Mesenchymal stem cell (in vitro differentiated cells and primary cell): ENCODE measurements at places on chromosomes 1 and 21.

DNA sequence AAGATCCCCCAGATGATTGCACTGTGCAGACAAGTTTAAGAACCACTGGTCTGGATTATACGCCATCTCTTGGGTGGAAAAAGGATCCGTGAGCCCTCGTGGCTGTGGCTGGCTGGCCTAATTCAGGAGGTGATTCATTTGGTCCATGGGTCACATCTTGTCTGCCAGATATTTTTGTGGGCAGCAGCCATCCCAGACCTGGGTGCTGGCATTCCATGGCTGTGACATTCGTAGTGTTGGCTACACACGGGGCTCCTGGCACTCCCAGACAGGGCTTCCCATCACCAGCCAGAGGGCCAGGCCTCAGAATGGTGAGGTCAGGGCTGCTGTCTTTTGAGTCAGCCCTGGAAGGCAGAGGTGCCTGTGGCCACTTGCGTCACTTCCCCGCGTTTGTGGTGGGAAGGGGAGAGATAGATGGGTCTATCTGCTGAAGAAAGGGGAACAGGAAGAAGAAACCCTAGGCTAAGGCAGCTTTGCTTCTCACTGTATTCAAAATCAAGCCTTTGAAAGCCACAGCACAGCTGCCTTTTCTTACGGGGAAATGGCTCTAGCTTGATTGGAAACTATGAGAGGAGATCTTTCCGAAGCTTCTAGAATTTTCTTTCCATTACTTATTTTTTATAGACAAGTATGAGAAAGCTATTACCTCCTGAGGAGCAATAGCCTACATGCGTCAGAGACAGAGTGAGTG lies 32.4 kb downstream of the EIF2D start:
- DNase-seq, result no peak

GRCh38 chr1:11413986-11414391 lies 65.0 kb upstream of the DISP3 start:
- no peak for DNase-seq

DNA sequence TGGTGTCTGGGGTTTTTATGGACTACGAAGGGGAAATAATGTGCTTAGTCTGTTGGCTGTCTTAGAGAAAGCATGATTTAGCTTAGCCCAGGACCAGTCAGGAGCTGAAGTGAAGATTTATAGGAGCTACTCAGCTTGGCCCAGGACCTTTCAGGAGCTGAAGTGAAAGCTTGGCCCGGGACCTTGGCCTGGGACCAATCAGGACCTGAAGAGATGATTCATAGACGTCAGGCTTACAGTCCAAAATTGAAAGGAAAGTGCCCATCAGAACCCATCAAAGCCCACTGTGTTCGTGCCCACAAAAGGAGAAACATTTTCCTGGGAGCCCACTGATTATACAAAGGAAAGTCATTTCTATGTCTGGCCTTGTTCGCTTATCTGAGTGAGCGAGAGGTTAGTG lies 35.6 kb downstream of the MSTO1 start:
- DNase-seq, result no peak

DNA sequence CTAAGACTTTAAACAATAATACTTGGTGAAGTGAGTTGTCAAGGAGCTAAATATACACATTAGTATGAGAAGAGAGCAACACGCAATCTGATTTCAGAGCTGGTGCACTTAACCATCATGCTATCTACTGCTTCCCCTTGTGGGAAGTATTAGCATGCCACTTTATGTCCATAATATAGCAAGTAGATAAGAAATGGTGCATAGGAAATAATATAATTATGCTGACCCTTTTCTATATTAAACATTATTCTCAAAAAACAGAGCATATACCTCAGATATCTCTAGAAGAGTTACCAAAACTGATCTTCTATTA lies 63.4 kb downstream of the MAGI3 start:
- no peak for DNase-seq

DNA sequence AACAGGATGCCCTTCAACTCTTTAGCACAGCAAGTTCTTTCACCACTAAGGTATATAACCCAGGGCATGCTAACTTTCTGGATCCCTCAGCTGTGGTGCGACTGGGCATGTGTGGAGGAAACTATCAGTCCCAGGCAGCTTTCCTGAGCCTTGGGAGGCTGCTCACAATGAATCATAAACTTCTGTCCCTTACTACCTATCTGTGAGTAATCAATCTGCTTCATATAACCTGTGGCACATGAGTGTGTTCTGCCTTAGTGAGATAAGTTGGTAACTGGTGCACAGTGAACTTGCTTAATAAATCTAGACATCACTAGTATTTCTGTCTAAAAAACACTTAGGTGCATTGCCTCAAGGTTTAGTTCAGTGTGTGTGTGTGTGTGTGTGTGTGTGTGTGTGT lies 158.0 kb downstream of the GPATCH2 start:
- DNase-seq, result no peak

DNA sequence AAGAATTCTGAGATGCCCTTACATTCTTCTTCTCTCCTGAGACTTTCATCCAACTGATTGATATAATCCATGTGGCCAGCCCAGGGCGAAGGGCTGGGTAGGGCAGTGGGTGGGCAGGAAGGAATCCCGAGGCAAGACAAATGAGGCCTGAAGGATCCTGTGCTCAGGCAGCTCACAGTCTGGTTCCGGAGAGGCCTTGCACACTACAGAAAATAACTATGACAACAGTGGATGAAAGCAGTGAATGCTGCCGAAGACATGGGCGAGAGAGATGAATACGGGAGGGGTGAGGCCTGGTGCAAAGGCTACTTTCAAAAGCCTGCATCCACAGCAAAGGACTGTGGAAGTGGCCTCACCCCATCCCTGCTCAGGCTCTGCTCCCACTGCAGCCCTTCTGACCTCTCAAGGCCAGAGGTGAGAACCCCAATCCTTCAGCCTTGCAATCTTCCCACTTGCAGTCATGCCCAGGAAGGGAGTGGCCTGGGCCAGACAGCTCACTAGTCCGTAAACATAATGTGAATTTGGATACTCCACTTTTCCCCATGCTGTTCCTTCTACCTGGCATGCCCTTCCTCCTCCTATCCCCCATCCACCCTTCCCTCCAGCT lies 183.7 kb upstream of the EDN2 start:
- no peak for DNase-seq

GRCh38 chr1:119327094-119327449 lies 41.5 kb upstream of the HAO2 start:
- DNase-seq, result no peak

GRCh38 chr1:75392278-75392677 lies 218.6 kb downstream of the SLC44A5 start:
- DNase-seq, result no peak

DNA sequence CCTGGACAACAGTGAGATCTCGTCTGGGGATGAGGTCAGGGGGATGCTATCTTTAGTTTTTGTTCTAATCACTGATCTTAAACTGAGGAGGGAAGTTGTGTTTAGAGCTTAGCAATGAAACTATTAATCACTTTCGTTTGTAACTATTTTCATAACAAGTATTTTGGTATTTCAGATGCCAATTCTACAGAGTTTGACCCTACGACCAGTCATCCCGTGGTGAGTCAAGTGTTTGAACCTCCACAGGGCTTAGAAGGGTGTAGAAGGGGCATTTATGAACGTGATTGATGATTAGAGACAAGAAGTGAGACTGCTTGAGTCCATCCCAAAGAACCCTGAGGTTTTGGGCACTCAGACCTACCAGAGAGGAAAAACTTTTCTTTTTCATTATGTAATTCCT lies 15.6 kb downstream of the SLFNL1 start:
- DNase-seq, result no peak

DNA sequence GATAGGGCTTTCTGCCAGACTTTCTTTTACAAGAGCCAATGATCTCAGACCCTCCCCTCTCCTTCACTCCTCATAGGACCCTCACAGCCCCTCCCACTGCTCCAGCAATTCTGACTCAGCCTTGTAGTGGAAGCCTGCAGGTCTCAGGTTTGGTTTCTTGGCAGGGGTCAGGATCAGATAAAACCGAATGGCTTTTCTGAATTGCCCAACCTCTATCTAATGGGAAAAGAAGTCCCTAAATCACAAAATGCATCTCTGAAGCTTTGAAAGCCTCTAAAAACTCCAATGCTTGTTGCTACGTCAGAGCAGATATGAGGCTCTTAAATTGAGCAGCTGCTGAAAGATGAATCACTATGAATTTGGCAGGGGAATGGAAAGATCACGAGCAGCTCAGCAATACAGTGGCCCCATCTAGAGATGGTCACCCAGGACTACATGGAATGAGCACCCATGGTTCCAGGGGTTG lies 74.5 kb downstream of the NID1 start:
- no peak for DNase-seq

- DNase-seq, result no peak
Measured at GRCh38 chr1:9071554-9072235, 2.3 kb upstream of the SLC2A5 start.

- DNase-seq, result peak; percentile 35
Measured at GRCh38 chr1:153957744-153958110, 685 bp downstream of the CRTC2 start.

- no peak for DNase-seq
Measured at GRCh38 chr21:33116676-33117075, 46.7 kb downstream of the OLIG1 start.

- DNase-seq, result no peak
Measured at GRCh38 chr1:201724039-201724765, 104.8 kb upstream of the IPO9 start.

DNA sequence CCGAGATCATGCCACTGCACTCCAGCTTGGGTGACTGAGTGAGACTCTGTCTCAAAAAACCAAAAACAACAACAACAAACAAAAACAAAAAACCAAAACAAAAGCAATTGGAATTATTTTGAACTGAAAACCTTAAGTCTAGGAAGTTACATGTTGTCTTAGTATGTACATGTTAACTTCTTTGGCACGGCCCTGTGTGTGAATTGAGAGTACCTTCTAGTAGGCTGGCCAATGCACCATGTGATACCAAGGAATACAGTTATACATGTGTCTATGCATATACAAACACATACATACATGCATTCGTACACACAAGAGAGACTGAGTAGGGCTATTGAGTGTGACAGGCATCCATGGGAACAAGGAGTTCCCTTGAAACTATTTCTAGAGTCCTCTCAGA lies 18.6 kb downstream of the TPTE start:
- no peak for DNase-seq

- no peak for DNase-seq
Measured at GRCh38 chr1:167654975-167655575, 25.0 kb downstream of the RCSD1 start.

DNA sequence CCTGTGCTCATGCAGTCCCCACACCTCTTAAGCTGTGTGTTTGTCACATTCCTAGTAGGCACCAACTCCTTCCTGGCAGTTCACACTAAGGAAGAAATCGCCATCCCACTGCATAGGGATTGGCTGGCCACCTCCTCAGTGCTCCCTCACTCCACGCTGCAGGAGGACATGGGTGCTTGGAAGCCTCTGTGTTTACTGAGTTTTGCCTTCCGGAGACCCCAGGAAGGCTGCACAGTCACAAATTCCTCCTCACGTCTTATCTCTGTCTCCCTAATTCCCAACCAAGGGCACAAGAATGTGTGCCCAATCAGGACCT lies 93.8 kb upstream of the GALNT2 start:
- DNase-seq, result no peak

GRCh38 chr21:32844653-32845436 lies 73.3 kb upstream of the PAXBP1 start:
- peak; percentile 14 for DNase-seq

DNA sequence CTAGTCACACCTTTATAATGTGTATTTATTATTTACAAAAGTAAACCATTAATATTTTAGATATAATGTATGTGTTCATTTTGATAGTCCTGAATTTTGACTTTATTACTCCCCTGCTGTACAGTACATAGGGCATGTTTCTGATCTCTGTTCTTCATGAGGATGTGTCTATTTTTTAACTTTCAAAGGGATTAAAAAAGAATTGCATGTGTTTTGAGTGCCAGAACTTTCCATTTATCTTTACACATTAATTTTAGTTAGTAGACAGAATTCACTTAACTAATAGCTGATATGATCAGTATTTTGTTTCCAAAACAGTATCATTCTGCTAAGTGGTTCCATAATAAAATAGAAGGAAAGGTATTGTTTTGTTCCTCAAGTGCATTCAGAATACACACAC lies 3.1 kb downstream of the PBX1 start:
- no peak for DNase-seq
